Astrocyte (in vitro differentiated cells and primary cell): ENCODE measurements at places on chromosomes 1 and 21. TPM values are rescaled to one million over a fixed set of nuclear protein-coding genes. Genes with fewer than 3 reads are reported as not detected.

Gene C1QC
- not detected in 2 replicates for total RNA-seq

Gene AMPD1
- total RNA-seq = not detected in 2 replicates

Gene DIO1
- not detected in 2 replicates for total RNA-seq

DNA sequence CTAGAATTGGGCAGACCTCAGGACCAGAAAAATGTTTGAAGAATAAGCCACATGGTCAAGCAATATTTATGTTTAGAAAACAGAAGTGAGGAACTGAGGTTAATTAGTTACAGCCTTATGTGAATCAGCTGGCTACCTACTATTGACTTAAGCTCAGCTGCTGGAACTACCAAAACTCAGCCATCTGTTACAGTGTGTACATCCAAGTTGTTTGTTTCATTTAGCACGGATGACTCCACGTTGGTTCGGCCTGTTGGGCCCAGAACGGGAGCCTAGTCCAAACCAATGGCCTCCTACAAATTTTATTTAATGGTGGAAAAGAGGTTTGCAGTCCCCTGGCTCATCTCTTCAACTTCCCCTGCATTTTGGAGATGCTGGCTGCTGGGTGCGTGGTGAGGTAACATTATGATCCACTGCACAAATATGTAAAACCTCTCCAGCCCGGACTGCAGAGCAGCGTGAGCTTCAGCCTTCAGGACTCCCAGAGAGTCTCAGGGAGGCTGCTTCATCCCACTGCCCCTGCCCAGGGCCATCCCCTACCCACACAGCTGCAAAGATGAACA lies 143.4 kb downstream of the ZZZ3 start:
- H3K27me3 ChIP-seq = no peaks in the 10 kb centered on the region
- peak overlapping the region; percentile 96 for H3K27ac ChIP-seq
- peak overlapping the region; percentile 19 for H3K4me3 ChIP-seq
- peak; percentile 90 for DNase-seq

- H3K27ac ChIP-seq = no peak overlapping the region
- H3K36me3 ChIP-seq = no peaks in the 10 kb centered on the region
- H3K4me1 ChIP-seq = no peaks in the 10 kb centered on the region
- DNase-seq = no peak
Observed at GRCh38 chr1:36964830-36965229, 69.5 kb downstream of the GRIK3 start.

DNA sequence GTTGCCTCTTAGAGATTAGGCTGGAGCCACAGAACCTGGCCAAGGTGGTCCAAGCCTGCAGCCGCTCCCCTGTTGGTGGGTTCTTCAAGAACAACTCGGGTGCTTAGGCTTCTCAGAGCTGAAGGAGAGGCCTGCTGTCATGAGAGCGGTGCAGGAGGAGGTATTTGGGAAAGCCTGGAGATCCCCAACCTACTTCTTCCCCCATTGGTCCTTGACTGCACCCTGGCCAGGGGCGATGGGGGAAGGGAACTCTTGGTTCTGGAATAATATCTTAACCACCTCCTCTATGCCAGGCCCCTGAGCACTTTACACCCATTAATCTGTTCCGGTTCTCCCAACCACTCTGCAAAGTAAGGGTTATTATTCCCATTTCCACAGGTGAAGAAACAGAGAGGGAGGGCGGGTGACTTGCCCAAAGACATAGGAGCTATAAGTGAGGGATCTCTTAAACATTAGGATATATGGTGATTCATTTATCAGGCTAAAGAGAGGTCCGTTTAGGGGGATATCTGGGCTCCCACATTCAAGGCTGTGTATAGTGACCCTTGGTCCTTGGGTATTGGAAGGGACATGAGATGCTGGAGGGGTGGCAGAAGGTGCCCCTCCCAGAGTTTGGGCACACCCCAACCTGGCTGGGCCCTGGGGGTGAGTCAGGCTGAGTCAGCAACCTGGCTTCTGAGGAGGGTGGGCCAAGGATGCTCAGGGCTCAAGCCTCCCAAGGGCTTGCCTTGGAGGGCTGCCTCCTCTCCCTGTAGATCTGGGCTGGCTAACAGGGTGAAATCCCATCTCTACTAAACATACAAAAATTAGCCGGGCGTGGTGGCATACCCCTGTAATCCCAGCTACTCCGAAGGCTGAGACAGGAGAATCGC lies 5.2 kb downstream of the TRNP1 start:
- H3K36me3 ChIP-seq = no peaks in the 10 kb centered on the region
- peak overlapping the region; percentile 88 for H3K27ac ChIP-seq
- DNase-seq = no peak
- no peaks in the 10 kb centered on the region for H3K27me3 ChIP-seq
- H3K4me1 ChIP-seq = peaks cover 59% of the 10 kb centered on the region
- no peak overlapping the region for H3K4me3 ChIP-seq

DNA sequence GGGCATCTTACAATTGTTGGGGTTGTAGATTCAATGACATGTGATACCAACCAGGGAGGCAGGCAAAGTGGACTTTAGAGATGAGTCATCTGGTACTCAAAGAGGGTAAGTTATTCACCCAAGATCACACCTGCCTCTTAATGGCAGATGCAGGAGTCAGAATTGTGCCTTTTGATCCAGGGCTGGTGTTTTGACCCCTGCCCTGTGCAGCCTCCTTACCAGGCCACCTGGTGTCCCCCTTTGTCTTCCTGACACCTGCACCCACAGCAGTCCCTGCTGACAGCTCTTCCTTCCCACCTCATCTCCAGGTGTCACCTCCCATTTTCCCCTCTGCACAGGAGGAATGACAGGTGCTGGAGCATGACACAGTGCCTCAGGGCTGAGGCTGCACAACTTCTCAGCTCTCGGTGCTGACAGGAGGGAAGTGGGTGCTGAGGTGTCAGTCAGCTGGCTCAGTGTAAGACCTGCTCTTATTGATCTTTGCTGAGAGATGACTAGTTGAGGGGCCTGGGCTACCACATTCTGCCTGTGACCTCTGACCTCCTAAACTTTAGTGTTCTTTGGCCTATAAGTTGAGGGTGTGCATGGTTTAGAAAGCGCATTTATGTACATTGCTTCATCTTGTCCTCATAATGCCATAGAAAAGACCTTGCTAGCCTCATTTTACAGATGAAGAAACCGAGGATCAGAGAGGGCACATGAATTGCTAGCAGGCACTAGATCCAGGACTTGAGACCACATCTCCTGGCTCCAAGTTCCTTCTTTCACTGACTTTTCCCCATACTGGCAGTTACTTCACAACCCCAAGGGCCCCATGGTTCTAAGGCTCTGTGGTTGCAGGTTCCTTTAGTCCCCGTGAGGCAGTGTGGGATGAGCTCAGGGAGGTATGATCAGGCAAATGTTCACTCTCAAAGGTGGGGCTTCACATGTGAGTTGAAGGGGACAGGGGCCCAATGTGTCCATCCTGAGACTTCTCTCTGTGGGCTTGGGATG lies 31.3 kb downstream of the CACNA1E start:
- no peaks in the 10 kb centered on the region for H3K27me3 ChIP-seq
- DNase-seq = no peak
- H3K36me3 ChIP-seq = no peaks in the 10 kb centered on the region
- no peak overlapping the region for H3K27ac ChIP-seq
- no peaks in the 10 kb centered on the region for H3K4me1 ChIP-seq
- no peak overlapping the region for H3K4me3 ChIP-seq

- H3K4me1 ChIP-seq = peaks cover 6% of the 10 kb centered on the region
- H3K36me3 ChIP-seq = no peaks in the 10 kb centered on the region
- H3K27ac ChIP-seq = no peak overlapping the region
- DNase-seq = peak; percentile 68
Observed at GRCh38 chr1:41236781-41237180, 5.3 kb downstream of the SCMH1 start.

GRCh38 chr1:119327450-119328155 lies 41.0 kb upstream of the HAO2 start:
- DNase-seq = peak; percentile 6
- no peak overlapping the region for H3K27ac ChIP-seq
- no peaks in the 10 kb centered on the region for H3K36me3 ChIP-seq
- H3K4me3 ChIP-seq = peak overlapping the region; percentile 53
- peaks cover 7% of the 10 kb centered on the region for H3K4me1 ChIP-seq
- no peaks in the 10 kb centered on the region for H3K27me3 ChIP-seq

Gene C1orf50
- 9.5 and 12.6 TPM in 2 replicates for total RNA-seq

GRCh38 chr1:205312866-205313562 lies 8.5 kb downstream of the NUAK2 start:
- H3K4me3 ChIP-seq = peak overlapping the region; percentile 38
- peaks cover 28% of the 10 kb centered on the region for H3K36me3 ChIP-seq
- peaks cover 33% of the 10 kb centered on the region for H3K4me1 ChIP-seq
- no peak for DNase-seq
- H3K27me3 ChIP-seq = no peaks in the 10 kb centered on the region

- H3K4me1 ChIP-seq = peaks cover 3% of the 10 kb centered on the region
- H3K27me3 ChIP-seq = no peaks in the 10 kb centered on the region
- no peak overlapping the region for H3K4me3 ChIP-seq
- no peaks in the 10 kb centered on the region for H3K36me3 ChIP-seq
- H3K27ac ChIP-seq = no peak overlapping the region
- no peak for DNase-seq
Observed at GRCh38 chr1:3411806-3412205, 42.7 kb upstream of the ARHGEF16 start.

DNA sequence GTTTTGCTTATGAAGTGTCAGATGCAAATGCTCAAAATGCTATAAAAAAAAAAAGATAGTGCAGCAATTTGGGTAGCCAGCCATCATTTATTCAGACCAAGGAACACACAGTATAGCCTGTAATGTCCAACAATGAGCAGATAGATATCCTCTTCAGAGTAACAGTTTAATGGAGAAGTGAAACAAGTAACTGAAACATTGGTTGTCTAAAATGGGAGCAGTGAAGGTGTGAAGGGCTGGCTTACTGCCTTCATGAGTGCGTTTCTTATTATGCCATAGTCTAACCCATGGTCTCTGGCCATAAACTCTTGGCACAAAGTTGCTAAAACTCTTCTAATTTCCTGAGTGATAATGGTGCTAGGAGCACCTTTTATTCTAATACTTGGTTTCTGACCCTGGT lies 11.4 kb downstream of the RGS5 start:
- no peaks in the 10 kb centered on the region for H3K4me1 ChIP-seq
- no peak overlapping the region for H3K27ac ChIP-seq
- H3K36me3 ChIP-seq = no peaks in the 10 kb centered on the region
- H3K4me3 ChIP-seq = no peak overlapping the region
- no peaks in the 10 kb centered on the region for H3K27me3 ChIP-seq

GRCh38 chr1:159439422-159439821 lies at the start of gene OR10J1:
OR10J1 (plus strand) TSS chr1:159439722; CDS start chr1:159439792, 70 bp downstream.
- DNase-seq = no peak
- H3K27me3 ChIP-seq = no peaks in the 10 kb centered on the region
- H3K36me3 ChIP-seq = no peaks in the 10 kb centered on the region
- no peak within 1 kb of the TSS for H3K4me3 ChIP-seq
- H3K27ac ChIP-seq = no peak within 1 kb of the TSS

- DNase-seq = no peak
- no peaks in the 10 kb centered on the region for H3K4me1 ChIP-seq
- no peaks in the 10 kb centered on the region for H3K36me3 ChIP-seq
- no peak overlapping the region for H3K27ac ChIP-seq
- no peak overlapping the region for H3K4me3 ChIP-seq
- H3K27me3 ChIP-seq = no peaks in the 10 kb centered on the region
Observed at GRCh38 chr21:31045841-31046240, 7.6 kb upstream of the KRTAP19-8 start.

DNA sequence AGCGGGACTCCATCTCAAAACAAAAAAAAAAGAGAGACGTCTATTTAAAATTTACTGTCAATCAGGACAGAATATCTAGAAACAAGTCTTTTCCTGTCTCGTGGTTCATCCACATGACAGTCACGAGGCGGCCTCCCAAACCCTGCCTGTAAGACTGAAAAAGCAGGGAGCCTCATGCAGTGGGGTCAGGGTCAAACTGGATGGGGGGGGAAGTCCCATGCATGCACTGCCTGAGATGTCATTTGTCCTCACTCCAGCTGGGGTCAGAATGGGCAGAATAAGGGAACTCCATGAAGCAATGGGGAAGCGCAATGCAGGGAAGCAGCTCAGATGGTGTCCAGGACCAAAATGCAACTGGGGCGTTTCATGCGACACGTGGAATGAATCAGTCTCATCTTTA lies 85.5 kb downstream of the PIK3CD start:
- H3K4me3 ChIP-seq = no peak overlapping the region
- peaks cover 39% of the 10 kb centered on the region for H3K36me3 ChIP-seq
- H3K27me3 ChIP-seq = no peaks in the 10 kb centered on the region
- H3K4me1 ChIP-seq = no peaks in the 10 kb centered on the region
- no peak for DNase-seq

DNA sequence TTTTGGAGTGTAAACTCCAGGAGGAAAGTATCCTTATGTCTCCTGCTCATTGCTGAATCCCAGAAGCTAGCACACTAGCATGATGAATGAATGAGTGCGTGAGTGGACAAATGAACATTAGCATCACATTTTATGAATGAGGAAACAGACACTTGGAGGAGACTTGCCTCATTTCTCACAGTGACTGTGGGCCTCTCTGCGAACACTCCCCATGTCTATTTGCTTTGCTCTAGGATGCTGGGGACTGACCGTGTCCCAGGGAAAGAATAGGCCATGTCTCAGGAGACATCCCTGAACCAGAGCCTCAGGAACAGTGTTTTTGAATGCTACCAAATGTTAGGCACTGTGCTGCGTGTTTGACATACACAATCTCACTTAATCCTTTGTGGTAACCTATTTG lies 140.9 kb downstream of the OMA1 start:
- peaks cover 19% of the 10 kb centered on the region for H3K4me1 ChIP-seq
- H3K27ac ChIP-seq = no peak overlapping the region
- no peaks in the 10 kb centered on the region for H3K36me3 ChIP-seq

GRCh38 chr1:173176246-173176645 lies 30.9 kb downstream of the TNFSF4 start:
- no peaks in the 10 kb centered on the region for H3K27me3 ChIP-seq
- no peaks in the 10 kb centered on the region for H3K4me1 ChIP-seq
- no peak for DNase-seq
- no peaks in the 10 kb centered on the region for H3K36me3 ChIP-seq
- H3K4me3 ChIP-seq = no peak overlapping the region
- no peak overlapping the region for H3K27ac ChIP-seq

DNA sequence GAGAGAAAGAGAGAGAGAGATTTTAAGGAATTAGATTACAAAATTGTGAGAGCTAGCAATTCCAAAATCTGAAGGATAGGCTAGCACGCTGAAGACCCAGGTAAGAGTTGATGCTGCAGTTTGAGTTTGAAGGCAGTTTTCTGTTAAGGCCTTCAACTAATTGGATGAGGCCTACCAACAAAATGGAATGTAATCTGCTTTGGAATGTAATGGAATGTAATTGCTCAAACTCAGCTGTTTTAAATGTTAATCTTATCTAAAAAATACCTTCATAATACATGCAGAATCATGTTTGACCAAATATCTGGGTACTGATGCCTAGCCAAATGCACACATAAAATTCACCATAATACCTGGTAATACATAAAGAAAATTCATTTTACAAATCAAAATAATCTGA lies 976.1 kb downstream of the LTN1 start:
- no peaks in the 10 kb centered on the region for H3K4me1 ChIP-seq
- no peak overlapping the region for H3K27ac ChIP-seq
- H3K4me3 ChIP-seq = no peak overlapping the region
- H3K27me3 ChIP-seq = no peaks in the 10 kb centered on the region
- DNase-seq = peak; percentile 2

DNA sequence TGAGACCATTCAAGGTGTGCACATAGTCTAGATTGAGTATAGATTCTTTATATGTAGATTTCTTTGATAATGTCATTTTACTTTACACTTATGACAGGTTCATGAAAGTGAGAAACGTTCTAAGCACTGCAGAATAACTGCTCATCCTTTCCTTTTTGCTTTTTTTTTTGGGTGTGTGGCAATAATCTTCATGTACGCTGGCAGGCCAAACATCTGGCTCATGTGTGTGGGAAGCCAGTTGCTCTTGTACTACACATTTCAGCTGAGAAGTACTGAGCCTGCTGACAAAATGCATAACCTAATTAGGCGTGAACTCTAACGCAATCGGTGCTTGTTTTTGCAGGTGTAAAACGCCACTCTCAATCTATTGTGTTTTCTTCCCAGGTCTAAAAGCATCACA lies 350.8 kb upstream of the KAZN start:
- H3K4me3 ChIP-seq = no peak overlapping the region
- H3K27me3 ChIP-seq = no peaks in the 10 kb centered on the region
